ENCODE measurements at places on chromosomes 12 and 14.

DNA sequence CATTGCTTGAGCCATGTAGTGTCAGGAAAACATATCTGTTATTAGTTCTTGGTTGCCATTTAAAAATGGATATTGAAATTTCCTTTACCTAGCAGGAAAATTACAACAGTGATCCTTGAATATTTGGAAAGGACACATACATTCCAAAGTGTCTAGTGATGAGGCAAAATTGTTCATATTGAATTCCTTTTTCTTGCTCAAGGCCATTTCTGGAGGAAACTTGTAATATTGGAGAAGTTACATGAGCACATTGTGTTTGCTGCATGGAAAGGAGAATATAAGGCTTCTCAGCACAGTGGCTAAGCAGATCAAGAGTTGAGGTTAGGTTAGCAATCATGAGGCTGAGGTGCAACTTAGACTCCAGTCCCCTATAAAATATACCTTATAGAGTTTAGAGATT is 121.9 kb downstream of the PDE3A start:
- DNase-seq: no peak

GRCh38 chr14:50062438-50063085 is 53.8 kb downstream of the VCPKMT start:
- peak; percentile 87 for DNase-seq

- peak; percentile 47 for DNase-seq
Observed at GRCh38 chr12:54549774-54550451, 512 bp downstream of the PDE1B start.

DNA sequence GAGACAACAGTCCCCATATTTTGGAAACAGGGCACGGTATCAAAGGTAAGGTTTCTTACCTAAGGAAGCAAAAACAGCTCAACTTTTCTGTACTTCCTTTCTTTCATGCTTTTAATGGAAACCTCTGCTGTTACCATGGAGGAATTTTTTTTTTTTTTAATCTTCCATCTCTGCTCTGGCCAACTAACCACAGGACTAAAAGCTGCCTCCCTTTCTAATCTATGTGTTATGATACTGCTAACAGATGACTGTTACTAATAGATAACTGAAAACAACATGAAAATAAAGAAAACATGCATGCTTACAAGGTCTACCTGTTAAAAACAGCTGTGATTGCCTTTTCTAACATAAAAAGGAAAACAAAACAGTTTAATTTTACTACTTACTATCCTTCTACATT is 168.4 kb downstream of the SOX5 start:
- DNase-seq: no peak

Data from renal cortical epithelial cell (primary cell).